Hematopoietic multipotent progenitor cell treated with erythropoietin and hydrocortisone succinate and interleukin-3 and kit ligand, for 17 days (in vitro differentiated cells): ENCODE measurements at places on chromosomes 4 and X.

DNA sequence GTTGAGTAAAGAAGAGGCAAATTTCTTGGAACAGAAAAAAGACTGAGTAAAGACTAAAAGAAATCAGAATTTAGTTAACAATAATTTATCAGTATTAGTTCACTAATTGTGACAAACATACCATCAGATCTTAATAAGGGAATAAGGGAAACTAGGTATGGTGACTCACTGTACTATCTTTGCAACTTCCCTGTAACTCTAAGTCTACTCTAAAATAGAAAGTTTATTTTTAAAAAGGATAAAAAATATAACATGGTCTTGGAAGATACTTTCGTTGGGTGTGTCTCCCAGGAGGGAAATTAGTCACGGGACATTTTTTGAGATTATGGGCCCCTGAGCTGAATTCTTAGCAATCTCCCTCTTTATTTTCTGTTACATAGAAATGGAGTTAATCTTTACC lies 97.3 kb downstream of the EMCN start:
- no peak for DNase-seq

DNA sequence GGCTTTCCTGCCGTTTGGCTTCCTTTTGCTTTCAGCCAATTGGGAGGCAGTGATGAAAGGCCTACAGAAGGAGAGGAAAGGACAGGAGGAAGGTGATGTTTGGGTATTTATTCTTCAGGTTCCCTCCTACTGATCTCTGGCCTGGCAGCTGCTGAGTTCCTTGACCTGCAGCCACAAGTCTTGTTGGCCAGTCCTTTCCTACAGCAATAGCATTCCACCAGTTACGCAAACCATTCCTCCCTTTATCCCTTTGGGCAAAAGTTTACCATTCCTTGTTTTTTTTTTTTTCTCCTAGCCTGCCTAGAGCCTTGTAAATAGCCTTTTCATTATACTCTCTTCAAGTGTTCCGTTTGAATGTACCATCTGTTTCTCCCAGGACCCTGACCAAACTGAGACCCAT lies 198.1 kb upstream of the FTHL17 start:
- no peak for DNase-seq

- no peak for DNase-seq
Observed at GRCh38 chr4:67922697-67923096, 38.9 kb upstream of the TMPRSS11D start.

DNA sequence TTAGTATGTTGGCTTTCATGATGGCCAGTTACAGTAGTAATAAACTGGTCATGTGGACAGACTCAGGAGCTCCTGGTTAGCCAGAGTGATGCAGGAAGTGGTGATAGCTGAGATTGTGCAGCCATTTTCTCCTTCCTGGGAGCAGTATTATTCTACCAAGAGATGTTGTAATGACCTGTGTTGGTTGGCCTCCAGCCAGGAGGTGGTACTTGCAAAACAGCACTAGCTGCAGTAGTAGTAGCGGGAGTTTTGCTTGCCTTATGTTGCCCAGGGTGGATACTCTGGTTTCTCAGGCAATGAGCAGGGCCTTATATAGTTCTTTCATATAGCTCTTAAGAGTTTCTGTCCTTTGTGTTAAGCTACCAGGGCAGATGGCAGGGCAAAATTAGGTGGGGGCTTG lies 998.8 kb downstream of the GLUD2 start:
- no peak for DNase-seq

DNA sequence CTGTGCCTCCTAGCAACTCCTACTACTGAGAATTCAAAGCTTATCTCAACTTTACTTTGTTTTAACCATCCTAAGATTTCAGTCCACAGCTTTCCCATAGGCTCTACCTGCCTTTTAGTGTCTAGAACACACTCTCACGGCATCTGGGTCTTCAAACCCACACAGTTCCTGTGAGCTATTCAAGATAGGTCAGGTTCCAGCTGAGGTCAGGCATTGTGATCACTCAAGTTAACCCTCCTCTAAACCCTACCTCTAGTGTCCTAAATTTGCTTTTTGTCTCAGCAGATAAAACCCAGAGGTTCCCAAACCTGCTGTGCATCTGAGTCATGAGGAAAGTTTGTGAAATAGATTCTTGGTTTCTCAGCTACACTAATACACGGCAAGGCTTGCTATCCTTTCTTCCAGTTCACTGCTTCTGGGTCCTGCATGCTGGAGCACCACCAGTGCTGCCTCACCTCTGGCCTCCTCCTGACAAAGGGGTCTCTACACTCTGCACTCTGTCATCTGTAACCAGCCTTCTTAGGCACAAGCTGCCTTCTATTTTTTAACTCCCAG lies 324.6 kb upstream of the MAGEB2 start:
- DNase-seq = no peak

- no peak for DNase-seq
Observed at GRCh38 chr4:6875431-6875831, 34.2 kb upstream of the TBC1D14 start.

DNA sequence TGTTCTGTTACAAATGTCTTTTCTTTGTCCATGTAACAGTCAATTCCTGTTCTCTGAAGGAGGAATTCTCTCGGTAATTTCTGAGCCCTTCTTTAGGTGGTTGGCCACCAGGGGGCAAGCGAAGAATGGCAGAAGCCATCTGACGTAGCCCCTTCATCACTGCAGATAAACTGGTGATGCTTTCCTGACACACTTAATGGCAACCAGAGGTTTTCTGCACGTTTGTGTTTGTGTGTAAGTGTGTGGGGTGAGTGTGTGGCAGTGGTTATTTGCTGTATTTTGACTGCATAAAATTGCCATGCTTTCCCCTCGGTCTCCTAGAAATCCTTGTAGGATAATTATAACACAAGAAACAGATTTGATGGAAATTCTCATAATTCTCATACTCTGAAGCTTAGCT lies 64.8 kb upstream of the STOX2 start:
- peak; percentile 21 for DNase-seq

- DNase-seq = no peak
Observed at GRCh38 chr4:154722262-154722661, 21.5 kb upstream of the LRAT start.

DNA sequence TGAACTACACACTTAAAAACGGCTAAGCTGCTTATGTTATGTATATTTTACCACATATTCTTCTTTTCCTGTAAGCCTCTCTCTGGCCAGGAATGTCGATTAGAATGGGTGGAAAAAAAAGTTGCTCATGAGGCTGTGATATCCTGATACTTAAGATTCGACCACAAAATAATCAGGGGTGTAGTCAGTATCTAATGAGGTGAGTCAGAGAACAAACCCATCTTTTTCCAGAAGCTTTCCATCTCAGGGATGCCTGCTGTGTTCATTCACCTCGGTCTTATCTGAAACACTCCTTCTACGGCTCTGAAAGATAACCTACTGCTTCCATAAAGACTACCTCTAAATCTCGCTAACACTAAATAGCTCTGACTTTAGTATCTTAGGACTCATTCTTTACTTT lies 142.7 kb upstream of the MAP3K15 start:
- DNase-seq = no peak

DNA sequence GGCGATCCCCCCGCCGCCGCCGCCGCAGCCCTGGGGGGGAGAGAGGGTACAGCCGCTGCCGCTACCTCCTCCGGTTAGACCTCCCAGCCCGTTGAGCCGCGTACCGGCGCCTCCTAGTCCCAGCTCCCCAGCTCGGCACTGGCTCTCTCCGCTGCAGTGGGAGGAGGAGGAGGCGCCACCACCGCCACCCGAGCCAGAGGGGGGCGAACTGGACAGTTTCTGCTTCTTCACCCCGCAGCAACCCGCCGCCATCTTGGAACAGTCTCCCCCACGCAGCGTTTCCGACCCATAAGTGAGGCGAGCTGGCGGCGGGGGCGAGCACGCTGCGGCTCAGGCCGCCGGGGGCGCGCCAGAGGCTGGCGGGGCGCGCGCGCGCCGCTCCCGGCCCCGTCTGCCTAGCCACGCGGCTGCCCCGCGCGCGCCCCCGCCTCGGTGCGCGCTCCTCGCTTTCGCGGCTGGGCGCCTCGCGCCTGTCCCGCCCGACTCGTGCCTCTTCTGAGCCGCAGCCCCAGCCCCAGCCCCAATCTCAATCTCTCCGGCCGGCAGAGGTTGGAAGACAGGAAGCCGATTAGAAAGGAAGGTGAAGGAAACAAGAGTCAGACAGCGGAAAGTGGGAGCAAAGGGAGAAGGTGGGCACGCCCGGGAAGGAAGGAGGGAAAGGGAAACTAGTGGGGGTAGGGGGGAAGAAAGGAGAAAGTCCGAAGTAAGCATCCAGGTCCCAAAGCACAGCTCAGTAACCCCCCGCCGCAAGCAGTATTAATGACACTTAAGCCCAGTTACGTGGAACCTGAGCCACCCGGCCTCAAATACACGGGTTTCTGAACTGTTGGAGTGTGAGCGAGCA lies at the start of gene AMMECR1:
Gene AMMECR1 (minus strand): TSS at position 266 of the 844 bp plus-strand sequence. CDS start 14 bp downstream, at position 252.
- DNase-seq = peak; percentile 89

DNA sequence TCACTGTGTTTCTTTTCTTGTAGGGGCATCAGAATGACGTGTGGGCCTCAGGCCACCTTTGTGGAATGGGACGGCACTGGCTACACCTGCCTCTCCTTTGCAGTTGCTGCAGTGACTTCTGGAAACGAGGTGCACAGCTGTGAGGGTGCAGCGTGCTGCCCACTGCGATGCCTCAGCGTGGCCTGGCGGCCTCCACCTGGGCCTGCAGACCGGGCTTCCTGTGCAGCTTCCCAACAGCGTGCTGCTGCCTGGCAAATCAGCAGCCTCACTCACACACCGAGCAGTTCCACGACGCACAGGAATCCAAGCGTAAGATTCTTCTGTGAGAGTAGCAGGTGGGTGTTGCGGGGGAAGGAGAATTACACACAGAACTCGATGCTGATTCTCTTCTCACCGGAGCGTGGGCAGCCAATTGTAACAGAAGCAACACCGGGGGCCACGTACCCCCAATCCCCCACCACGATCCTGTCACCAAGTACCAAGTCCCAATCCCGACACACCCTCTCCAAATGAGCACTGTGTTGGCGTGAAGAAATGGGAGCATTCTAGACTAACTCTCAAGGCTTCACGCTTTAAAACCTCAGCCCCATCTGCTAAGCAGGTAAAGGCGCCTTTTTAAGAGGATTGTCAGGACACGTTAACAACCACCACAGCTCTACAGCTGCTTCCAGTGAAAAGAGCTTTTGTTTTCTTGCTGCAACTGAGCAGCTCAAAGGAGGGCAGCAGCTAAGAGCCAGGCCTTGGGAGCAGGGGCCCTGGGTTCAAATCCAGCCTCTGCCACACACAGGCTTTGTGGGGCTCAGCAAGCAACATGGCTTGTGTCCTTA lies 16.9 kb downstream of the WDR1 start:
- no peak for DNase-seq
